Stimulated activated CD8-positive, alpha-beta memory T cell treated with anti-CD3 and anti-CD28 coated beads, Interleukin-4, amount 100 ng/mL, for 1 hour (primary cell): ENCODE measurements at places on chromosomes 13 and 19.

DNA sequence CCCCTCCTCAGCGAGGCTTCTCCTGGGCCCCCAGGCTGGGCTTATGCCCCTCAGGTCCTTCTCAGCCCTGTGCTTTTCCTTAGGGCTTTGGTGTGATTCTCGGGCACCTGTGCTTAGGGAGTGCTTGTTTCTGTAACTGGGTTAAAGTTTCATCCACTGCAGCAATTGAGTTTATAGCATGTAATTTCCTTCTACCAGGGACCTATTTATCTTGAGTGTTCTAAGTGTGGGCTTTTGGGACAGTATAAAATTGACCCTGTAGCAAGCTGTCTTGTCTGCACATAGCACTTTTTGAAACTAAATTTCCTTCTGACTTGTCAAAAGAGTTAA lies 47.6 kb downstream of the GATAD2A start:
- DNase-seq, result no peak

DNA sequence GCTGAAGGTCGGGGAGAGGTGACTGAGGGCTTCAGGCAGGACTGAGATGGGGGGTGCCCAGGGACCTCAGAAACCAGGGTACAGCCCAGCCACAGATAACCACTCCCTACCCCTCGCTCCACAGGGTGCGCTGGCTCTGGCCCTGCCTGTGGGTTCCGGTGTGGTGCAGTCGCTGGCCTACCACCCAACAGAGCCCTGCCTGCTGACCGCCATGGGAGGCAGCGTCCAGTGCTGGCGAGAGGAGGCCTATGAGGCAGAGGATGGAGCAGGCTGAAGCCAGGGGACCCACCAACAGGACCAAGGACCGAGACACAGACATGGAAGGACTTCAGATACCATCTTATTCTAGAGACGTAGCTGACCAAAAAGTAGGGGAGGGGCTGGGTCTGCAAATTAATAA lies 6.3 kb downstream of the DHPS start:
- DNase-seq, result no peak

- DNase-seq, result no peak
Observed at GRCh38 chr13:41295973-41296372, 15.1 kb upstream of the NAA16 start.

- DNase-seq, result no peak
Observed at GRCh38 chr19:51470966-51471365, 7.4 kb upstream of the CEACAM18 start.

- no peak for DNase-seq
Observed at GRCh38 chr13:43113603-43114002, 90.2 kb downstream of the DNAJC15 start.

DNA sequence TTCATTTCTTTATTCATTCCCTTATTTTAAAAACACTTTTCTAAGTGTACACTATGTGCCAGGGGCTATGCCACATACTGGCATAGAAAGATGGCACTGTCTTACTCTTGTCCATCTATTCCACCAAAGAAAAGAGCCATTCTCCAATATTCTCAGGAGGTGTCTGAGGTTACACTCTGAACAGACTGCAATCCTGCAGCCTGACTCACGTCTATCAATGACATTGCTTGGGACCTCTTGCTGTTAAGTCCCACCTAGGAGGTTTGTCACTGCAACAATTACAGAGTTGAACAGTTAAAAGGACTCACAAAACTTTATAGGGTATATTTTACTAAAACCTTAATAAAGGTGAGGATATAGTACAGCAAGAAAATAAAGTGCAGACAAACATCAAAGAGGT lies 512.9 kb upstream of the HTR2A start:
- no peak for DNase-seq

DNA sequence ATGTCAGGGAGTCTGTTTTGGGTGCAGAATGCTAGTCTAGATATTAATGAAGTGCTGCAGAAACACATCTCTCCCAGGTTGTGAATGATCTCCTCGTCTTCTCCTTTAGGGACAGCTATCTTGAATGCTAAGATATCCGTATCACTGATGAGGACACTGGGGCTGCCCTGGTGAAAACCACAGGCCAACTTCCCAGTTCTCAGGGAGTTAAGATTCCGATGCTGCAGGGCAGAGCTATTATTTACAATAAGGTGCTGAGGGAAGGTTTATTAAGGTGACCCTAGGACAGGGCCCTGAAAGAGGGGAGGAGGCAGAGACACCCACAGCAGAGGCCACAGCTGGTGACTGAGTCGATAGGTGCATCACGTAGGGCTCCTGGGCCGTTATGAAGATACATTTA lies 66.1 kb downstream of the TNFRSF19 start:
- no peak for DNase-seq

GRCh38 chr13:97390941-97391600 lies 42.9 kb upstream of the RAP2A start:
- DNase-seq, result no peak

GRCh38 chr13:20767309-20767943 lies 6.3 kb downstream of the EEF1AKMT1 start:
- DNase-seq, result no peak

- DNase-seq, result no peak
Observed at GRCh38 chr19:17865364-17866311, 5.9 kb downstream of the RPL18A start.

DNA sequence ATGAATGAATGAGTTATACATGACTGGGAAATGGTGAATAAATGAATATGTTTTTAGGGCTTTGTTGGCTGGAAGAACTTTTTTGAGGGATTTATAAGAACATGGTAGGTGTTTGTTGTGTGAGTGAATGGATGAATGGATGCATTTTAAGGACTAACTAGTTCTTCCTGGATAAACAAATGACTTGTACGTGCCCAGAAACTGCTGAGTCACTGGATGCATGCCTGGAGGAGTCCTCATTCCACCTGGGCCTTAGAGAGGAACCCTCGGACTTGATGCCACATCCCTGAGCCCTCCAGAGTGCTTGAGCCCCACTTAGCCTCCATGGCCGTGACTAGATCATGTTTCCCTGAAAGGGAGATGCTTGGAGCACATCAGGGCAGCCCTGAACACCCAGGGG lies 153.4 kb downstream of the DPF1 start:
- no peak for DNase-seq

DNA sequence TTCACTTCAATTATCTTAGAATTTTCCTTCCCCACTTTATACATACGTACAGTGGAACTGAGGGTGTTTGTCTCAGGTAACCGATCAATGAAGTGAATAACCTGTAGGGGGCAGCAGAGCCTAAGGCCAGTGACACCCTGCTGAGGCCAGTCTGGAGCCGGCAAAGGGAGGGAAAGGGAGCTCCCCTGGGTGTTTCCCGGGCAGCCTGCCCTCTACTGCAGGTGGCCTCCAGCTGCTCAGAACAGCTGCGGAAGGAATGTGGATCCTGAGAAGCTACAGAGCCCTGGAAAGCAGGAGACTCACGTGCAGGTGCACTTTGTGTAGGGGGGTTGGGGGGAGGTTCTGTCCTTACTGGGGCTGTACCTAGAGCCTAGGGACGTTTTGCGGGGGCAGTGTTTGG lies 832 bp upstream of the ZNF491 start:
- DNase-seq, result peak; percentile 60

DNA sequence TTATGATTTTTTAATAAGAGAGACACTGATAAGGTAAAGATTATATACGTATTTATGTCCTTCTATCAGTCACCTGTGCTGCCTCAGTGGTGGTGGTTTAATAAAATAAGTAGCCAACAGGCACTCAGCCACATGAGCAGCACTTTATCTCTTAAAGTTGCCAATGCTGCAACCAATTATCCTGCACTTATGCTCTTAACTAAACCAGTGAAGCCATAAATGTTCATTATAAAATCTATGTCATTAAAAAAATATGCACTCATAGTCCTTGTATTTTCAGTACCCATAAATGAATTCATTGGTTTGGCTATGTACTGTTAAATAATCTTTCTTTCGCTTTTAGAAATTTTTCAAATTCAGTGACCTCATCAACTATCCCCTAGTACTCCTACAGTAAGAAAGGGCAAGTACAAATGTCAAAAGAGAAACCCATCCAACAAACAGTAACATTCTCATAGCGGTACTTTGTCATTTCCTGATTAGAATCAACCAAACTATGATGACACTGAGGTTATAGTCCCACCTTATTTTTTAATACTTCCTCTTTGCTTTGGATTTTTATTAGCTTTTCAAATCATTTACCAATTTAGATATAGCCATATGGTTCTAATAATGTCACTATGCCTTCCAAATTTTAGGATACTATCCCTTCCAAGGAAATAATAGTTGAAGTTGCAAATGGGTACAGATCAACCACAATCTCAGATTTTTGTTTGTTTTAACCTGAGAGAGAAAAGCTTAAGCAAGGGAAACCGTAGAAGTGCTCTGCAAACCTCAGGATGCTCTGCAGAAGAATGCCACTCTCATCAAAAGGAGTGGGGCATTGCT lies 190.9 kb downstream of the KLF12 start:
- DNase-seq, result no peak

DNA sequence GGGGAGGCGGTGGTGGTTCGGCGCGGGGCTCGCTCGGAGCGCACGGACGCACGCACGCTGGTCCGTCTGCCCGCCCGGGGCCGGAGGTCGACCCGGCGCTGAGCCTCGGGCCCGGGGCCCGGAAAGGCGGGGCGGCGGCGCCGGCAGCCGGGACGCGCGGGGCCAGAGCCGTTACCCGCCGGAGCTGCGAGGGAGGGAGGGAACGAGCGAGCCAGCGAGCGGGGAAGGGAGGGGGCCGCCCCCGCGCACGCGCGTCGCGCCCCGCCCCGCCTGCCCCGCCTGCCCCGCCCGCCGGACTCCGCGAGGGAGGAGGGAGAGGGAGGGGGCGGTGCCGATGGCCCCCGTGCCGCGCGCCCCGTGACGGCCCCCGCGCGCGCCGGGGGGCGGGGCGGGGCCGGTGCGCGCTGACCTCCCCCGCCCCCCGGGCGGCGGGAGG lies 15.0 kb downstream of the CIC start:
- DNase-seq, result peak; percentile 53

- no peak for DNase-seq
Observed at GRCh38 chr13:101393140-101393539, 23.2 kb downstream of the NALCN start.

GRCh38 chr13:87497426-87497825 lies 173.7 kb upstream of the SLITRK5 start:
- DNase-seq, result no peak

GRCh38 chr13:51845574-51846318 lies 769 bp upstream of the TMEM272 start:
- DNase-seq, result no peak

DNA sequence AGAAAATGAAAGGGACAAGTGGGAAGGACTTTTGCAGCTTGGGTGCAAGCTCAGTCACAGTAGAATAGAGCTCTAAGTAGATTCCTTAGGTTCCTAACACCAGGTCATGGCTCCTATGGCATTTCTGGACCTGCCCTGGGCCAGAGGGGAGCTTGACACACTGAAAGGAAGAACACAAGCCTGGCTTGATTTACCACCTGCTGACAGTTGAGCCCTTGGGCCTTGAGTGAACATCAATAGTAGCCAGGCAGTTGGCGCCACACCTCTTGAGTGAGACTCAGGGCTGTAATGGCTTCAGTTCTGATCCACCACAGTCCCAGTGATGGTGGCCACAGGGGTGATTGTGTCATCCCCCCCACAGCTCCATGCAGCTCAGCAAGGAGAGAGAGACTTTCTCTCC lies 221.9 kb upstream of the PCDH17 start:
- no peak for DNase-seq

DNA sequence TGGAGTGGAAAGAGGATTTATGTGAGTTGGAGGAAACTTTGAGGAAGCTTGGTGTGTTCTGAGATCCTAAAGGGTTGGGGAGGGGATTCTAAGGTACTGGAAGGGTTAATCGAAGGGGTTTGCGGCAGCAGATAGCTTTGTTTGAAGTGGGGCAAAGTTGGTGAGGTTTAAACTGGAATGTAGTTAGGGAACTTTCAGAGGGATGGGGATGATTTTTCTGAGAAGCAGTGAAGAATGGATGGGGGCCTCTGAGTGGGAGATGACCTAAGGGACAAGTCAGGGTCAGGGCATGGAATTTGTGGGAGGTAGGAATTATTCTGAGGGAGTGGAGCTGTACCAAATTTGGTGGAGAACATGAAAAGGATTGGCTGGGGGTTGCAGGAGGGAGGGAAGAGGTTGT lies 3.9 kb downstream of the SAE1 start:
- DNase-seq, result no peak

- no peak for DNase-seq
Observed at GRCh38 chr13:52006523-52007245, 4.6 kb downstream of the ATP7B start.

GRCh38 chr19:53553865-53554791 lies 16.2 kb downstream of the ZNF331 start:
- peak; percentile 69 for DNase-seq

DNA sequence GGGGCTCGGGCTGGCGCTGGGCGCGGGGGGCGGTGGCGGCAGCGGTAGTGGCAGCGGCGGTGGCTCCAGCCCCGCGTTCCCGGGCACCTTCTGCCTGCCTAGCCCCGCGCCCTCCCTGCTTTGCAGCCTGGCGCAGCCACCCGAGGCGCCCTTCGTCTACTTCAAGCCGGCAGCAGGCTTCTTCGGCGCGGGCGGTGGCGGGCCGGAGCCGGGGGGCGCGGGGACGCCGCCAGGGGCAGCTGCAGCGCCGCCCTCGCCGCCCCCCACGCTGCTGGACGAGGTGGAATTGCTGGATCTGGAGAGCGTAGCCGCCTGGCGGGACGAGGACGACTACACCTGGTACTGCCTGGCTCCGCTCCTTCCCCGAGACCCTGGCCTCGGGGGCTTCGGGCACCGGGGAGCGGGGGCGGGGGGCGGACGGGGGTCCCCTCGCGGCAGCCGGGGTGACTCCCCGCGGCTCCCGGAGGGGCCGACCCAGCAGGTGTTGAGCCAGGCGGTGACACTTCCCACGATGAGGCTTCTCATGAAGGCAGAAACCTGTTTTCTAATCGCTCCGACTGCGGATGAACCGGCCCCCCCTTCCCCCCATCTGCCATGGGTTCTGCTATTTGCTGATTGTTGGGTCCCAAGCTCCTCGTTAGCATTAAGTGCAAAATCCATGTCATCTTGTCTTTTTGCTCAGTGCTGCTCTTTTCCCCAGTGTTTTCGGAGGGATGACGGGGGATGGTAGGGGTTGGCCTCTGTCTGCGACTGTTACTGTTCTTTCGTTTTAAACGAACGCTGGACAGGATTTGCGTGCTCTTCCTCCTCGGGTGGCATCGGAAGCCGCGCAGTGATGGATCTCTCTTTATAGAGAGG lies 943 bp downstream of the SLAIN1 start:
- DNase-seq, result no peak

- DNase-seq, result no peak
Observed at GRCh38 chr13:46160471-46161066, 21.4 kb downstream of the LCP1 start.

DNA sequence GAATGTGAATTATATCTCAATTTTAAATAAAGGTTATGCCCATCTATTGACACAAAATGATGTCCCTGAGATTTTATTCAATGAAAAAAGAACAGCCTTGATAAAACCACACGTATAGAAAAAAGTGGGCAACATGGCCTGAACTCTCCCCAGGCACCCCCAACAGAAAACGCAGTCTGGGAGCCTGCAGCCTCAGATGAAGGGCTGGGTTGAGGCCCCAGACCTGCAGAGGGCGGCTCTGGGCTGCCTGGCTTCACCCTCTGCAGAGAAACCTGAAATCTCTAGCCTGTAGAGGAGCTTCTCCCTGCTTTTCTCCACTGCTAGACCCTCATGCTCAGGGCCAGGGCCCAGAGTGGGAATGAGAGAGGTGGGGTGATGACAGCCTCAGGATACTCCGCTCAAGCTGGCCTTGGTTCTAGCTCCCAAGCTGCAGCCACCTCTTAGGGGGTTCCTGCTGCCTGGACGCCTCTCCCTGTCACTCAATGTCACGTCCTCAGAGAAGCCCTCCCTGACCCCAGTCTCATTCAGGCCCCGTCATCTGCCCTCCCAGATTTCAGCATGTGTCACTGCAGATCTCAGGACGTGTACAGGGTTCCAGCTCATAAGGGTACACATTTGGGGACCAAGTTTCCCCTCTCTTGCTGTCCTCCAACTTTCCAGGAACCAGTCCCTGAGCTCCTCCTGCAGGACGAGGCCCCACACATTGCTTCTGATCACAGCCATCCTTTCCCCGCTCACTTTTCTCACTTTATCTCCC lies 1.8 kb downstream of the MBD3 start:
- DNase-seq, result no peak
